ENCODE measurements at places on chromosomes 12 and 14.

DNA sequence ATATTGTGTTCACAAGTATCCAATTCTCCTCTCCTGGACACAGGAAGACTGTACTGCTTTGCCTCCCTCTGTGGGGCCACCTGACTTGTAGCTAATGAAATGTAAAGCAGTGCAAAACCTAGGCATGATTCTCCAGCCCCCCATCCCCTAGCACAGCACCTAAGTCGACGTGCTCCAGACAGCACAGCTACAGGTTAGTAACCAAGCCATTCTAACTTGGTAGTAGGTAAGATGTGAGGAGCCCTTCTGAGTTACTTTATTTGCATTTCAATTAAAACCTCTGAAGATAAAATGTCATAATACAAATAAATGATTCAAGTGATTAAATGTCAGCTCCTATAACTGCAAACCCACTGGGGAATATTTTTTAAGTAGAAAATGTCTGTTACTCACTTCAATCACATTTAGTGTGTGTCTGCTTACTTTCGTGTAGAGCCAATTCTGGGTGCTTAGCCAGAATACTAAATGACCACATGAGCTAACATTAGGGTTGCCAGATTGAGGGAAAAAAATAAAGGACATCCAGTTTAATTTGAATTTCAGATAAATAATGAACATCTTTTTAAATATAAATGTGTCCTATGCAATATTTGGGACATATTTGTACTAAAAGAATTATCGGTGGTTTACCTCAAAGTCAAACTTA lies 64.8 kb upstream of the HIF1A start:
- DNase-seq, result no peak

DNA sequence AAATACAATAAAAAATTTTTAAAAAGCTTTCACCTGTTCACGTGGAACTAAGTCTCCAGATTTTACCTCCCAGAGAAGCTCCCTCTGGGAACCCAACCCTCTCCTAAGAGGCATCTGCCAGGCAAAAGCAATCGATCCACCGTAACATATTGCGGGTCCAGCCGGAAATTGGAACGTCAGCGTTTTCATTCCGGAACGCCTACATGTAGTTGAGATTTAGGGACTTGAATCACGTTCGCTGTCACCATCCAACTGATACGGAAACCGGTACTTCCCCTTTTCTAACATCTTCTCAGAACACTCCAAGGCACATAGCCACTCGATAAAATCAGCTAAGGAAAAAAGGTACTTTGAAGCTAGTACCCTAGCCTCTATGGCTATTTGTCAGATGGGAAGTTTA lies 70.3 kb downstream of the COX16 start:
- DNase-seq, result no peak

GRCh38 chr12:42857106-42857505 lies 267.6 kb upstream of the PRICKLE1 start:
- no peak for DNase-seq

GRCh38 chr14:67357969-67358354 lies 1.6 kb downstream of the ATP6V1D start:
- no peak for DNase-seq

DNA sequence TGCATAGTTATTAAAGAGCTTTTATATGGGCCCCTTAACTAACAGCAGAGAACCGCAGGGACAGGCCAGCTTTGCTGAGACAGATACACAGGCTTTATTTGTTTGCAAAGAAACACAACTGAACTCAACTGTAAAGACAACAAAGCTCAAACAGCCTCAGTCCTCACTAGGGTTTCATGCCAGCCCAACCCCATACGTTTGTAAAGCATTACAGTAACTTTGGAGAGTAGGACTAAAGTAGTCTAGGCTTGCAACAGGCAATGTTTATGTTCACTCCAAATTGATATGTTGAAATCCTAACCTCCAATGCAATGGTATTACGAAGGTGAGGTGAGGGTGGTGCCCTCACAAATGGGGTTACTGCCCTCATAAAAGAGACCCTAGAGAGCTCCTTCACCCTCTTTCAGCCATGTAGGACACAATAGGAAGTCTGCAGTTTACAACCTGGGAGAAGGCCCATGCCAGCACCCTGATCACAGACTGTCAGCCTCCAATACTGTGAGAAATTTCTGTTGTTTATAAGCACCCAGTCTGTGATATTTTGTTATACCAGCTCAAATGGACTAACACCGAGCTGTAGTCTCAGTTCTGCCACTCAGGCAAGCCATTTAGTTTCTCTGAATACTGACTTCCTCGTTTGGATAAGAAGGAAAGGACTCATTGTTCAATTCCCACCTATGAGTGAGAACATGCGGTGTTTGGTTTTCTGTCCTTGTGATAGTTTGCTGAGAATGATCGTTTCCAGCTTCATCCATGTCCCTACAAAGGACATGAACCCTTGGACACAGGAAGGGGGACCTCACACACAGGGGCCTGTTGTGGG lies 35.2 kb downstream of the PPM1H start:
- no peak for DNase-seq

DNA sequence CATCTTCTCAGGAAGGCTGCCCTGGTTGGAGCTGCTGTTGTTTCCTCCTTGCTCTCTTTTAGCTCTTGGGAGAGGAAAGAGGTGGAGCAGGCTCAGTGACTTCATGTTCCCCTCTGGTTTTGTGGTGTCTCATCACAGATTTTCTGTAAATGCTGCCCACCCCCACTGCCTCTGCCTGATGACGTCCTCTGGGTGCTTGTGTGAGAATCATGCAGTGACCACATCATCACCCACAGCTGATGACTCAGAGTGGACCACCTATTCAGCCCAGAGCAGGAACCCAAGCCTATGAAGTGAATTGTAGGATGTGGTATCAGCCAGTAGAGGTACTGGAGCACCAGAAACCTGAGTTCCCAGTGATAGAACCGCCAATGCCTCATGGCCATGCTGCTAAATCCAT lies at the start of gene GZMB:
GZMB (minus strand) TSS at position 33 of the 400 bp plus-strand sequence; CDS start at position 3, 30 bp downstream.
- DNase-seq, result no peak

DNA sequence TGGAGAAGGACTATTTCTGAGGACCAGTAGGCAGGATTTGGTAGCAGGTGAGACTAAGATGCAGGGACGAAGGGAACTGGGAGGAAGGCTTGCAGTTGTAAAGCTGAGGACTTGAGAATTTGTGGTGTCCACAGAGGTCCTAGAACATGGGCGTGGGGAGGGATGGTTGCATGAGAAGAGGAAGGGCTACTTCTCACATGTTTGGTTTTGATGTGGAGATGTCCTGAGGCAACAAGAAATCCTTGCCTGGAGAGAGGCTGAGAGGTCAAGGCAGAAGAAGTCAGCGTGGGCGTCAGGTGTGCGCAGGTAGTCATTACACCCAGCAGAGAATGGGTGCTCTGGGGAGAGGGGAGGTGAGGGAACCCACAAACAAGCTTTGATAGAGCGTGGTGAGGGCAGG lies 5.7 kb upstream of the RABGGTA start:
- no peak for DNase-seq

DNA sequence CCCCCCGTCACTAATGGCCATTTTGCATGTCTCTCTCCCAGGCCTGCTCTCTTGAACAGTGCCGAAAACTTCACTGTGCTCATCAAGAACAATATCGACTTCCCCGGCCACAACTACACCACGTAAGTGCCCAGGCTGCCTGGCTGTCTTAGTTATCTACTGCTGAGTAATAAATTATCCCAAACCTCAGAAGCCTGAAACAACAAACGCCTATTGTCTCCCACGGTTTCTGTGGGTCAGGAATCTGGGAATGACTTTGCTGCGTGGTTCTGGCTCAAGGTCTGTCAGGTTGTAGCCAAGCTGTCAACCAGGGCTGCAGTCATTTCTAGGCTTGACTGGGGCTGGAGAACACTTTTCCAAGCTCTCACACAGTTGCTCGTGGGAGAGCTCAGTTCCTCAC lies 32.6 kb downstream of the P2RX7 start:
- no peak for DNase-seq

DNA sequence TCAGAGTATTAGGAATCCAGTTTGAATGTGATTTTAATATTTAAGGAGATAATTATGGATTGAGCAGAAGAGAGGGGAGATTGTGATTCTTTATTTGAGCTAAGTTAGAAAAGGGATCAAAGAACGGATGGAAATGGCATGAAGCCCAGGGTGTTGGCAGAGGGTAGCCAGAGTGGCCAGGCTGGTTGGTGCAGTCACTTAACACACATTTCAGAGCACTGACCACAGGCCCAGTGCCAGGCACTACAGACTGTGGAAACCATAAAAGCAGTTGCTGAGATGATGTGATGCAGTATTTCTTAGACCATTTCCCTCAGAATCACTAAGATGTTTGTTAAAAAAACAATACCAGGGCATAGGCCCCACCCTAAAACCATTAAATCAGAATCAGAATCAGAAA lies 167.7 kb upstream of the AMIGO2 start:
- DNase-seq, result no peak
